ENCODE measurements at places on chromosomes 7 and 10.

- DNase-seq: no peak
Observed at GRCh38 chr7:17307000-17307399, 8.5 kb downstream of the AHR start.

DNA sequence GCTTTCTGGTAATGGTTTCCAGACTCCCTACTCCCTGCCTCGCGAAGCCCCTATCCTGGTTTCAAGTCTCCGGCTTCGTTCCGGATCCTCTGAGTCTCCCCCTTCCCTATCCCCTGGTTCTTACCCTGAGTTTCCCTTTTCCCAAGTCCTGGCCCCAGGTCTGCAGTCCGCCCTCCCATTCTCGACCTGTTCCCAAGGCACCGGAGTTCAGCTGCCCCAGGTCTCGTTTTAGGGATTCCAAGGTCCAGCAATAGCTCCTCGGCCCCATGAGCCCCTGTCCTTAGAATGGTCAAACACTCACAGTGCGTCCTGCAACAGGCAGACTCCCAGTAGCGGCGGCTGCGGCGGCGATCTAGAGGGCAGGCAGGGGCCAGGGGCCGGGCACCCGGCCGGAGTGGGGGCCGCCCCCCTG lies 274 bp downstream of the PITX3 start:
- no peak for DNase-seq

DNA sequence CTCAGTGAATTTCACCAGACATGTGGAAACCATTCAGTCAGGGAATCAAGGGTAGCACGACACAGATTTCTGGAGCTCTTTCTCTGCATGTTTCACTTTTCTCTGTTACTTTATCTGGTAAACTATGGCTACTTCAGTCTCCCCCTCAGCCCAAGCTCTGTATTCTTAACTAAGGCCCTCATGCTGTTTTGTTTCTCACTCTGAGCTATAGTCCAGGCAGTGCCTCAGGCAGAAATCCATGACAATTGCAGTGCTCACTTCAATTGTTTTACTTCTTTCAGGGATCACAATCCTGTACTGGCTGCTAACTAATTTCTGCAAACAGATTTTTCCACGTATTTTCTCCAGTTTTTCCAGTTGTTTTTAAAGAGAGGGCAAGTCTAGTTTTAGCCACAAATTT lies 1599.9 kb upstream of the LRRTM3 start:
- no peak for DNase-seq

- DNase-seq: no peak
Observed at GRCh38 chr10:992871-993270, 4.6 kb downstream of the GTPBP4 start.

DNA sequence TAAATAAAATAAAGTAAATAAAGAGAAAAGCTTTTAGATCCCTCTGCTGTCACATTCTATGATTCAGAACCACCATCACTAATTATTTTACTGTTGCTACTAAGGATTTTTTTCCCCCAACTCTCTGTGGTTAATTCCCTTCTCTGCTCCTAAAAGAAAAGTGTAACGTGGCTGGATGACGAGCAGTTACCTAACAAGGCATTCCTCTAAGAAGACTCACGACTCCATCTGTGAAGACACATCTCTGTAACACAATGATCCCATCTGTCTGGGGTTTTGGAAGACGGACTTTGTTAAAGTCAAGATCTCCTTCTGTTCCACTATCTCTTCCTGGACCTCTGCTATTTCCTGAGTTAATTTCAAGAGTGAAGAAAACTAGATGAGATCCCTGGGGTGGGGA lies 179.9 kb downstream of the SFMBT2 start:
- no peak for DNase-seq

DNA sequence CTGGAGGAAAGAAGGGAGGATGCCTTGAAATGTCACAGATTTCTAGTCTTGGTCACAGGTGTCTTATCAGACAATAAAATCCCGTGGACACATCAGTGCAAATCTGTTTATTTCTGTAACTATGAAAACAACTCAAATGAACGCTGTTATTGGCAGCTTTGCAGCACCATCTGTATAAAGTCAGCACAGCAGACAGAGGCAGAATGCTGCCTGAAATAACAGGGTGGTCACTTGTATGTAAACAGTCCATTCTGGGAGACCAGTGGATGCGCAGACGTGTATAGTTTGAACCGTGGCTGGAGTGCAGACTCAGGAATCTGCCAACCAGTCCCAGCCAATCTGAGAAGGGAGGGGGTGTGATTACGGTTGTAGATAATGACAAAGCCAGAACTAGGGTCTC lies 54.8 kb downstream of the SEC23IP start:
- no peak for DNase-seq

GRCh38 chr10:35223016-35223415 lies 96.4 kb downstream of the CREM start:
- no peak for DNase-seq

- no peak for DNase-seq
Observed at GRCh38 chr10:14625192-14625631, 149.5 kb downstream of the FAM107B start.

DNA sequence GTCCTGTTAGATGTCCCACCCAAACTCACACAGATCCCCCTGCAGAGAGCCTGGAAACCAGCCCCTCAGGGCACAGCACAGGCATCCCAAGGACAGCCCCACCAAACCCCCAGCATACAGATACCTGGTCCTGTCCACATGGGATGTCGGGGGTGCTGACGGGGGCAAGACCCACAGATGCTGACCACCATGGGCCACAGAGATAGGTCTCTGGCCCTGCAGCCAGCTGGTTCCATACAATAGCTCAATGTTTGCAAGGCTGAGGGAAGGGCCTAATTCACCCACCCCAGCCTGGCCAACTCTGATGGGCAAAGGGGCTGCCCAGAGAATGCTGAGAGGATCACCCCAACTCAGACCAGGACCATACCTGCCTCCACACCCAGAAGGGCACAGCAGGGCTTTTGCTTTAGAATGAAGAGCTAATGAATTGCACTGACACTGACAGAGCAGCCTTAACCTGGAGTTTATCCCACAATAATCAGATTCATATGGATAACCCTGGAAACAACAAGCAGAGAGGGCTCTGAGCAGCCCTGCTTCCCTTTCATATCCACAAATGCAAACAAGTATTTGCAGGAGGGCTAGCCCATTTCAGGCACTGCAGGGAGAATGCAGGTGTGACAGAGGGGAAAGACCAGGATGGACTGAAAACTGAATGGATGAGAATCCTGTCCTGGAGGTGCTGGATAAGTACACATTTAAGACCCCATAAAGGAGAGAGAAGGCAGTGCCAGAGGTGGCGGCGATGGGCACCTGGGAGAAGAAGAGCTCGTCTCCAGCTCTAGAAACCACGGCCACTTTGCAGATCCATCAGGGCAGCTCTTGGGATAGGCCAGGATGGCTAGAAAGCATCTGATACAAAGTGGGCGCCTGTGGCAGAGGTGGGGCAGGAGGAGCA lies 126.7 kb downstream of the TNS3 start:
- DNase-seq: no peak

DNA sequence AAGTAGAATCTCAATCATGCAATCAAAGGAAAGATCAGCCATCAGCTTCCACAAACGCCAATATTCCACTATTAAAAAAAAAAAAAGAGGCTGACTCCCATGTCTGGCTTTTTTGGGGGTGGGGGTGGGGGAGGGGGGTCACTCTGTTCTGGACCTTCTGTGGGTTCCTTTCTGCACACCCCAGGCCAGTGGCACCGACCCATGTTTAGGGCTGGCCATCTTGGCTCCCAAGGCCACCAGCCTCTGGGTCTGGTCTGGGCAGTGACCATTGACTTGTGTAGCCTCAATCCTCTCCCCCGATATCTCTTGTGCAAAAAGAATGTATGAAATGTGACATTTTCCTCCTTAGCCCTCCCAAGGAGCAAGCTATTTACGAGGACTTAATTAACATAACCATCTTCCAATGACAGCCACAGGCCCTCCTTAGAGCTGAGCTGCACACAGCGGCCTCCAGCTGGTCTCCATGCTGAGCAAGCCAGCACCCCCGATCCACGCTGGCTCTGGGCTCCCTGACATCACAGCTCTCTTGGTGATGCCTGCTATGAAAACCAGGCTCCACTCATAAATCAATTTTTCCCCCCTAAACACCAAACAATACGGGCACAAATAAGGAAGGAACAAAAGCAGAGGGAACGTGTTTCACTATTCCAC lies 100.1 kb downstream of the ZRANB1 start:
- DNase-seq: no peak

DNA sequence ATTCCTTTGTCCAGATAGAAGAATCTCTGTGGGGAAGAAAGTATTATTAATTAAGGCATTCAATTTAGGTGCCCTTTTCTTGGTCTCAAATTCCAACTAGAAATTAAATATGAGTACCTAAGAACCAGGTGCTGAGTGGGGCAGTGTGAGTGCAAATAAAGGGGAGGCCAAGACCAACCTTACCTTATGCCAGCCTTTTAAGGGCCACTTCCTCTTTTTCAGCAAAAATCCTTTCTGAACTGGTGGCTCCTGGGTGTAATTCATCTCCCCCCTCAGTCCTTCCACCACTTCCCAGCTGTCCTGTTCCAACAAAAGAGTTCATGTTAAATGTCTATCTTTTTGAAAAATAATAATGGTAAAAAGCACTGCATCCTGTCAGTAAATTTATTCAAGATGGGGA lies 108.2 kb downstream of the OSBPL3 start:
- no peak for DNase-seq

DNA sequence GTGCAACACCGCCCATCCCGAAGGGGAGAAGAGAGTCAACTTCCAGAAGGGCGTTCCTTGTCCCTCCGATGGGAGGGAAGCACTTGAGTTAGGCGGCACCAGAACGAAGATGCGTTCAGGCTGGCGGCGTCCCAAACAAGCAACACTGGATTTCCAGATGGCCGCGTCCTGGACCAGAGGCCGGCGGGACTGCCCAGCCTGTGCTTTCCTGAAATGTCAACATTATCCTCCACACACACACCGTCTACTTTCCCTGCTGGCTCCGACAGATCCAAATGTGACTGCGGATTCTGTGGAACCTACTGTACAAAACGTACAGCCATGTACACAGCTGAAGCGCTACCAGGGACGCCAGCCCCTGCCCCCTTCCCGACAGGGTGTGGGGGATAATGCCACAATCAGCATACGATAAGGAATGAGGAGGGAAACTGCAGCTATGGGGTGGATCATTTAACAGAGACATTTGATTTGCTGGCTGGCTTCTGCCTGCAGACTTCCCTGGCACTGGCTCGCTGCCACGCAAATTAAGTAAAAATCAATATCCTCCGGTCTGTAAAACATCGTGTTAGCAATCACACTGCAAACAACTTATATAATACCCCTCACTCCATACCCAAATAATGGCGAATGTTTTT lies 82.1 kb downstream of the ZRANB1 start:
- no peak for DNase-seq

DNA sequence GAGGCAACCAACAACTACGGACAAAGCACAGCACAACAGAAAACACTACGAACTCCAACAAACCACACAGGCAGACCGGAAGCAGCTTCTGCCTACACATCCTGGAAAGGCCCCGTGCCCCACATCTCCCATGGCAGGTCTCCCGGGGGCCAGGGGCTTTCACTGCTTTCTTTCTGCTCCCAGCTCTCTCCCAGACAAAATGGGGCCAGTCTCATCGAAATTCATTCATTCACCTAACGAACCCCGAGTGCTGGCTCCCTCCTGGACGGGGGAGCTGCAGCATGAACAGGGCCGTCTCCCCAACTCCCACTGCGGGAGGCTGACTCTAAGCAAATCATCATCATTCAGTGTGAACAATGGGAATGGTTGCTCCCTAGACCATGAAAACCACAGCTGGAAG lies 47.6 kb upstream of the NANOS1 start:
- DNase-seq: no peak

GRCh38 chr10:12068449-12069269 lies at the start of gene DHTKD1:
TSS of gene DHTKD1 (plus strand) at chr10:12068954. CDS start at chr10:12069034, 80 bp downstream.
- peak; percentile 98 for DNase-seq

DNA sequence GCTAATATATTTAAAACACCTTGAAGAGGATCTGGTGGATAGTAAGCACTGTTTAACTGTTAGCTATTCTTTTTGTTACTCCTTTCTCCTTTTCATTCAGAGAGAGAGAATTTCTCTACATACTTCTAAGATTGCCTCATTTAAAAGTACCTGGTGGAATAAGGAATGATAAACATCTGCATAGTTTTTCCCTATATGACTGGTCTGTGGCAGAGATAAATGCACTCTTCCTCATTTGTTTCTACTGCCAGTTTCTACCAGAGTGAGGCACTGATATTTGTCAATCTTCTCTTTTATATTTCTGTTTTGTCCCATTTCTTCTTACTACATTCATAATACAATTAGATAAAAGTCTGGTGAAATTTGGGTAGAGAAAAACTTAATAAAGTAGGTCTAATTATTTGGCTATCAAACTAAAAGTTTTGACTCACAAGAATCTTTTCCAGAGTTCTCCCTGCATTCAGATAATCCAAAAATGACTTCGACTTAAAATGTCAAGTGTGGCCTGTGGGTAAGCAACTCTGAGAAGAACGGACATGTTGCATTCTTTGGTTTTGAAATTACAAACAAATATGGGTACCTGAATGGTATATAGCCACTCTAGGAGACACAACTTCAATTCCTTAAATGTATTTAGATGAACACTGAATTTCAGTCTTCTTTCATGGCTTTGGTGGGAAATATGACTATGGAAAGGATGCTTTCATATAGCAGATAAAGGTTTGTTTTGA lies 38.8 kb downstream of the RNLS start:
- no peak for DNase-seq

- no peak for DNase-seq
Observed at GRCh38 chr7:81515009-81515408, 254.8 kb downstream of the HGF start.

GRCh38 chr10:127949831-127950230 lies 42.9 kb downstream of the PTPRE start:
- DNase-seq: no peak

DNA sequence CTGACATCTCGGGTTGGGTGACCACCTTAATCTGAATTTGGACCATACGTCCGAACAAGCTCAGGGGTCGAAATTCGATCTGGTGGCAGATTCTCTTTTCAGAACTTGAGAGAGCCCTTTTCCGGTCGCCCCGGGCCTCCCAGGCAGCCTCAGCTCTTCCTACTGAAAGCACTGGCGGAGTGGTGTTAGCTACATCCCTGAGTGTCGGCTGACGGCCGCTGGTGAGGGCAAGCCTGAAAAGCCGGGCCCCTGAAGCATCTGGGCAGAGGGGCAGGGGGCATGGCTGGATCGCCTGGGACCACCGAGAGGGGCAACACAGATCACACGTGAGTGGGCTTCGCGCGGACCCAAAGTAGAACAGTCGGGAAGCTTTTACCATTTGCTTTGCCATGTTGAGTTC lies 116.1 kb downstream of the SMURF1 start:
- no peak for DNase-seq

- DNase-seq: no peak
Observed at GRCh38 chr7:107972941-107973376, 30.0 kb downstream of the LAMB1 start.

GRCh38 chr10:49254556-49255318 lies 44.2 kb upstream of the C10orf71 start:
- DNase-seq: no peak

GRCh38 chr7:131329176-131329570 lies 1.5 kb downstream of the MKLN1 start:
- no peak for DNase-seq

DNA sequence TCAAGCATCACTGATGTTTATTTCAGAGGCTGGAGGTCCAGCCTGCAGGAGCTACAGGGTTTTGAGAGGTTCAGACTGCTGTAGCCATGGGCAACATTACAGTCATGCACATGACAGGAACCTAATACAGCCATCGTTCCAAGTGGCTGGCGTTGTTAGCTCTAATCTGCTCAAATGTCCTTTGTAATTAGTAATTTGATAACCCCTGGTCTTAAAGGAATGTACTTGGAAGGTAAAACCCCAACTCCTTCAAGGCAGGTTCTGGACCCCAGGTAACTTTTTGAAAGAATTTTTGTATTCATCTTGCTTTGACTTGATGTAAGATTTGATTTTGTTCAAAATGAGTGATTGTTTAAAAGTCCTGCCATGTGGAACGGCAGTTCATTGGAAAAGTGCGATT lies 34.7 kb upstream of the FOXI2 start:
- no peak for DNase-seq

Measured in naive thymus-derived CD4-positive, alpha-beta T cell (primary cell).